ENCODE measurements at places on chromosomes 12 and 14. TPM values are rescaled to one million over a fixed set of nuclear protein-coding genes. Genes with fewer than 3 reads are reported as not detected.

- DNase-seq: no peak
Measured at GRCh38 chr12:47650469-47650868, 55.4 kb downstream of the RPAP3 start.

GRCh38 chr12:50508970-50509663 lies 4.3 kb downstream of the DIP2B start:
- DNase-seq: no peak

DNA sequence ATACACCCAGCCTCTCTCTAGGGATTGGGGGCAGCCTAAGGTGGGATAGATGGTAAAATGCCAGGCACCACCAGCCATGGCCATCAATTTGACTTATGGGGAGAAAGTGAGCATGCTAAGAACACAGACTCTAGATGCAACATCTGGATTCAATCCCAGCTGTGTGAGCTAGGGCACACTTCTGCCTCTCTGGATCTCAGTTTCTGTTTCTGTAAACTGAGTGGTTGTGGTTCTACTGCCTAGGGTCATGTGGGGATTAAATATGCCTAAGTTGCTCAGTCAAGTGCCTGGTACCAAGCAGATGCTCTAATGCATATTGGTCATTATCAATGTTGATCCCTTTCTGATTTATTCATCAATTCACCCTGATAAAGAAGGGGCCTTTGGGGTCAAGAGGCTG lies 12.6 kb upstream of the OAS1 start:
- no peak for DNase-seq

- no peak for DNase-seq
Measured at GRCh38 chr12:43676183-43676813, 82.3 kb downstream of the PUS7L start.

- DNase-seq: no peak
Measured at GRCh38 chr12:66061557-66062289, 68.8 kb downstream of the LLPH start.

- DNase-seq: no peak
Measured at GRCh38 chr12:52073531-52074381, 4.0 kb downstream of the ATG101 start.

- peak; percentile 83 for DNase-seq
Measured at GRCh38 chr14:23544511-23545447, 6.8 kb downstream of the ZFHX2 start.

GRCh38 chr12:54046809-54047159 lies 6.9 kb upstream of the HOXC4 start:
- DNase-seq: no peak

Gene KRT3
- total RNA-seq: not detected

- DNase-seq: no peak
Measured at GRCh38 chr14:71487941-71488340, 444.3 kb upstream of the RGS6 start.

DNA sequence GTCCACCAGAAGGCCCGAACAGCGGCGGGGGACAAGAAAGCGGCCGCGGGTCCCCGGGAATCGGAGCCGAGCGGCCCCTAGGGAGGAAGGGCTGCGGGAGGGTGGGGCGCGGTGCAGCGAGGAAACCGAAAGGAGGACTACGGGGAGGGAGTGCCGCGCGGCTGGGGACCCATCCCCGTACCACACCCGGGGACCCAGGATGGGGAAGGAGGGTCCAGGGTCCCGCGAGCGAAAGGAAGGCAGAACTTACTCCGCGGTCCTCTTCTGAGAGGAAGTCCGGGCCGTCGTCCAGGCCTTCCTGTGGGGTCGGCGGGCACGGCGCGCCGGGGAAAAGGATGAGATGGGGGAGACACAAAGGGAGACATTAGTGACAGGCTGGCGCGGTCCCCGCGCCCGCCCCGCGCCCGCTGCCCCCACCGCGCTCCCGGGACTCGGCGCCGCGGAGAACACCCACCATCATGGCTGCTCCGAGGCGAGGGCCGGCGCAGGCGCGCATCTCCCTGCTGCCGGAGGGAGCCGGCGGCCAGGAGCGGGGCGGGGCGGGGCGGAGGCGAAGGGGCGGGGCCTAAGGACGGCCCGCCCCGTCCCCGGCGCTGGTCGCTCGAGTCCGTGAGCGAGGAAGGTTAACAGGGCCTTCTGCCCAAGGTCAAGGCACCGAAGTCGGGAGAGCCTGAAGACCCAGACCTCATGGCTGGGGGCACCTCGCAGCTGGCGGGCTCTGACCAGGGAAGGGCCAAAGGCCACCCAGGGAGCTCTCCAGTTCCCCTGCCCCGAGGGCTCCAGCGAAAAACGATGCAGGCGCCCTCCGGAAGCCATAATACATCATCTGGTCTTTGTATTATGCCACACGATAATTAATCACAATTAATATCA lies at the start of gene SNX6:
TSS of gene SNX6 (minus strand) at position 492 of the 873 bp plus-strand sequence. CDS start at position 460, 32 bp downstream.
- DNase-seq: peak; percentile 95

Gene TUBA1A
- 135 TPM for total RNA-seq
